ENCODE measurements at places on chromosomes 5 and 9.

DNA sequence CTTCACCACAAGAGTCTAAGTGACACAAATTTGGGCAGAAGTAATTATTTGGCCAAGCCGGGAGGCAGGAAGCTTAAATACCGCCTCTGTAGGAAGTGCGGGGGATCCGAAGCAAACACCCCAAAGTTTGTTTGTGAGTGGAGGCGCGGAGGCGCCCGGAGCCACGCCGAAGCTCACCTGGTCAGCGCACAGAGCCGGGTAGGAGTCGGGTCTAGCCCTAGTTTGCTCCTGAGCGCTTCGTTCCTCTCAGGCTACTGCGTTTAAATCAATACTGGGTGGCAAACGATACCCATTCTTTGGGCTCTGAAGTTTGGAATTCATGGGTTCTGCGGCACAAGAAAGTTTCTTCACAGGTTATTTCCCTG is 855 bp downstream of the MCC start:
- DNase-seq = no peak

GRCh38 chr9:108525186-108525585 is 330.6 kb downstream of the ACTL7B start:
- no peak for DNase-seq

DNA sequence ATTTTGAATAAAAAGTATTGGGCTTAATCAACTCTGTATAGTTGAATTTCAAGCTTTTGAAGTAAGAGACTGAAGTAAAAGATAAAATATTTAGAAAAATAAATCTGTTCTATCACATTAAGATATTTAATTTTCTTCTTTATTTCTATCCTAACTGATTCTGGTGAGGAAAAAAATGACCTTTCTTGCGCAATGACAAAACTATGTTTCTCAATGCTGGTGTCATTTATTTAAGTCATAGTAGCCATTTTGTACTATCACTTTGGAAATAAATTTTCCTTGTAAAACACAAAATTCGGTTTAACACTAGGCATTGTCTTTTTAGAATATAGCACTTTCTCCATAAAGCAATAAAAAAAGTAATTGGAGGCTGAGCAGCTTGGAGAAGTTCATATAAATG is 728.0 kb downstream of the CDH9 start:
- DNase-seq = no peak

- no peak for DNase-seq
These were observed 157.6 kb upstream of the IRX2 start for GRCh38 chr5:2909035-2909434.

DNA sequence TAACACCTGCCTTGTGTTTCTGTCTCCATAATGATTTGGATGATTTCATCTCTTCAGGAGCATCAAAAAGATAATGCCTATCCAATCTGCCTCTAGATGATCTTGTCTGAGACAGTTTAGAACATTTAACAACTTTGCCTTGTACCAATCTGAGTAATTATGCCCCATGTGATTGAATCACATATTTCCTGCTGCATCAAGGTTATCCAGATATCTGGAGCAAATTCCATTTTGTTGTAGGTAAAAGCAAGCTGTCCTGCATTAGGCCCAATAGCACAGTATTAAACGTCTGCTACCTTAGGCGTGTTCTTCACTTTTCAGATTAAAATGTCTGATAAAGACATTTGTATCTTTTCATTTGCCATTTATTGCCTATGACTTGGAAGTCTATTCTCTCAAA is 54.1 kb upstream of the MARCHF11 start:
- no peak for DNase-seq

- no peak for DNase-seq
These were observed 1.4 kb downstream of the NR6A1 start for GRCh38 chr9:124769549-124770358.

GRCh38 chr9:38233343-38233742 is 159.2 kb upstream of the ALDH1B1 start:
- DNase-seq = no peak

DNA sequence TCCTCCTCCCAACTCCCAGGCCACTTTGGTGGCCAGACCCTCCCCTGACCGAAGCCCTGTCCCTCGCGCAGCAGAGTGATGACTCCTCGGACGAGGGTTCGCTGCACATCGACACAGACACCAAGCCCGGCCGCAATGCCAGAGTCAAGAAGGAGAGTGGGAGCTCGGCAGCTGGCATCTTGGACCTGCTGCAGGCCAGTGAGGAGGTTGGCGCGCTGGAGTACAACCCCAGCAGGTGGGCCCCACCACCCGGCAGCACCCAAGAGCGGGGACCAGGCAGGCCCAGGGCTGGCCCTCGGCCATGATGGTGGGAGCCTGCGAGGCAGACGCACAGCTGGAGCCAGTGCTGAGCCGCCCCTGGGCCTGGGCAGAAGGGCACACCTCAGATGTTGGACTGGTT is 90.6 kb downstream of the PHF2 start:
- no peak for DNase-seq

DNA sequence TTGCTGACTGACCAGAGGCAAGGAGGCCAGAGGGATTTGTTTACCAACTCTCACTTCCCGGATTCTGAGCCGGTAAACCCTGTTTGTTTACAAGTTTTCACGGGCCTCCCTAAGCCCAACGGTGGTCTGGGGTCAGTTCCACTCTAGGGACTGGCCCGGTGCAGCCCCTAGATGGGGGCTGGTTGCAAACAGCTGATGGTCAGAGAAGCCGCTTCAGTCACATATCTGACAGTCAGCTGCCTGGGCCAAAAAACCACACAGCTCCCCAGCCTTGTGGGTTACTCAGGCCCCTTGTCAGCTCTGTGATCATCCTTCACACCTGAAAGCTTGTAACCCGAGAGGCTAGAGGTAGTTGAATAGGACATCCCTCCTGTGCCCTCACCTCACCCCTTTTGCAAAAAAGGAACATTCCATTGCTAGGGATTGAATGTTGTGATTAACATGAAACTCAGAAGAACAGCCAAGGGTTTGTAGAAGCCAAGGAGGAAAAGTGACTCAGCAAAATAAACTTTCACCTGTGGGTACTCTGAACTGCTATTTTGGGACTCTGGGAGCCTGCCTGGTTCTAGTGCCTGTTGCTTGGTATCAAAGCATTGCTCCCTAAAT is 40.4 kb downstream of the SAR1B start:
- DNase-seq = no peak

GRCh38 chr5:177023303-177023664 is 788 bp downstream of the ZNF346 start:
- DNase-seq = no peak

DNA sequence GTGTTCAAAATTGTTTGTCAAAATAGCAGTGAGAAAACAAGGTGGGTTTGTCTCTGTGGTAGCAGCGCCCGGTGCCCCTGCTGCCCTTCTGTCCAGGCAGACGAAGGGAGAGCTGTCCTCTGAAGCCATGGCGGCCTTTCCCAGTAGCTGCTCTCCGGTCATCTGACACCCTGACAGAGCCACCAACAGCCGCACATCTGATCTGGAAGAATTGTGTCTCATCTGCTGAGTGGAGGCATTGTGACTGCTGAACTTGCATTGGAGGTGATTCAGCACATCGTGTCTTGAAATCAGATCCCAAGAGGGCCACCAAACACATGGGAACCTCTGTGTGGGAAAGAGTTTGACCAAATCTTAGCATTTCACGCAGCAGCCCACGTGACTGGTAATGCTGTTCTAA is 337.6 kb upstream of the IRX1 start:
- no peak for DNase-seq

GRCh38 chr5:1878050-1878849 is 4.5 kb downstream of the IRX4 start:
- DNase-seq = no peak

- no peak for DNase-seq
These were observed 430 bp upstream of the MAPKAP1 start for GRCh38 chr9:125707472-125707804.

- DNase-seq = no peak
These were observed 15.3 kb downstream of the NFIB start for GRCh38 chr9:14298601-14299022.
